A549 treated with AZD2906 at 1 μM for 4 hours (cell line): ENCODE measurements at places on chromosomes 6 and 20. TPM values are rescaled to one million over a fixed set of nuclear protein-coding genes. Genes with fewer than 3 reads are reported as not detected.

ROS1 gene
- total RNA-seq, result 0.21 to 0.29 TPM (median 0.22 TPM) in 5 replicates

CST3 gene
- total RNA-seq, result 240 to 466 TPM (median 438 TPM) in 5 replicates

CDH4 gene
- total RNA-seq, result 6.0 to 9.0 TPM (median 7.9 TPM) in 5 replicates

HUS1B gene
- total RNA-seq, result 0.16 to 0.31 TPM (median 0.17 TPM) in 4 of 5 replicates, not detected in the other

DNMT3B gene
- 3.1 to 4.3 TPM (median 3.9 TPM) in 5 replicates for total RNA-seq

MYB gene
- 0.64 to 0.89 TPM (median 0.64 TPM) in 5 replicates for total RNA-seq

CLPSL2 gene
- total RNA-seq, result 0.53 to 2.0 TPM (median 1.00 TPM) in 5 replicates

NHSL1 gene
- total RNA-seq, result 2.6 to 3.8 TPM (median 3.4 TPM) in 5 replicates

ZKSCAN3 gene
- total RNA-seq, result 1.4 to 1.9 TPM (median 1.7 TPM) in 5 replicates

SIM1 gene
- not detected in 5 replicates for total RNA-seq

GRM1 gene
- total RNA-seq, result 0.01 to 0.03 TPM (median 0.01 TPM) in 5 replicates

GNMT gene
- total RNA-seq, result 0.06 to 0.16 TPM (median 0.10 TPM) in 4 of 5 replicates, not detected in the other

PRSS16 gene
- 3.2 to 3.5 TPM (median 3.5 TPM) in 5 replicates for total RNA-seq

GSTA2 gene
- total RNA-seq, result 0.07 TPM in 2 of 5 replicates, not detected in the others

HLA-DPA1 gene
- 0.05 to 0.11 TPM in 2 of 5 replicates, not detected in the others for total RNA-seq

CAP2 gene
- 9.2 to 14.4 TPM (median 10.6 TPM) in 5 replicates for total RNA-seq

TGM2 gene
- total RNA-seq, result 368 to 554 TPM (median 506 TPM) in 5 replicates

TMX4 gene
- 17.5 to 21.4 TPM (median 17.5 TPM) in 5 replicates for total RNA-seq

AMD1 gene
- total RNA-seq, result 162 to 177 TPM (median 163 TPM) in 5 replicates

BTN1A1 gene
- not detected in 5 replicates for total RNA-seq

ANGPT4 gene
- 0.02 to 0.04 TPM (median 0.03 TPM) in 4 of 5 replicates, not detected in the other for total RNA-seq

PPARD gene
- 5.1 to 6.6 TPM (median 6.3 TPM) in 5 replicates for total RNA-seq

CFAP61 gene
- 0.26 to 0.47 TPM (median 0.44 TPM) in 5 replicates for total RNA-seq
